Stimulated activated naive CD4-positive, alpha-beta T cell treated with Interleukin-2 at 50 U/mL for 16 hours (primary cell): ENCODE measurements at places on chromosomes 5 and 9.

- no peak for DNase-seq
Observed at GRCh38 chr5:90873033-90873517, 314.5 kb downstream of the ADGRV1 start.

DNA sequence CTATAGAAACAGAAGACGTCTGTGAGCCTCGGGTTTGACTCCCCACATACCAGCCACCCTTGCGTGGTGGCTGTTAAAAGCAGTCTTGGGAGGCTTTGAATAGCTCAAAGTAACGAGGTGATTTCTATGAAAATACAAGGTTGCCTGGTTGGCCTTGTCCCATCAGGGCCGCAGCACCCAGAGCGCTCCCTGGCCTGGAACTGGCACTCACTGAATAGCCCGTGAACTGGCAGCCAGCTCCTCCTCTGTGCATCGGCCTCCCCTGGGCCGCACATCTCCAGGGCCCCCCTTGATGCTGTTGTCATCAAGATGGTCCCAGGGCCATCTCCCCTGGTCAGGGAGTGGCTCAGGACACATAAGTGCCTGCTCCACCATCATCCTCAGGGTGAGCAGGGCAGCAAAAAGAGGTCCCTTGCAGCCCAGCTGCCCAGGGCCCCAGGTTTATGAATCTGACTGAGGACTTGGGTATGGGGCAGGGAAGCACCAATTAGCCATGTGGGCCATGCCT, 144.6 kb upstream of the PPP1R26 start:
- DNase-seq: no peak

DNA sequence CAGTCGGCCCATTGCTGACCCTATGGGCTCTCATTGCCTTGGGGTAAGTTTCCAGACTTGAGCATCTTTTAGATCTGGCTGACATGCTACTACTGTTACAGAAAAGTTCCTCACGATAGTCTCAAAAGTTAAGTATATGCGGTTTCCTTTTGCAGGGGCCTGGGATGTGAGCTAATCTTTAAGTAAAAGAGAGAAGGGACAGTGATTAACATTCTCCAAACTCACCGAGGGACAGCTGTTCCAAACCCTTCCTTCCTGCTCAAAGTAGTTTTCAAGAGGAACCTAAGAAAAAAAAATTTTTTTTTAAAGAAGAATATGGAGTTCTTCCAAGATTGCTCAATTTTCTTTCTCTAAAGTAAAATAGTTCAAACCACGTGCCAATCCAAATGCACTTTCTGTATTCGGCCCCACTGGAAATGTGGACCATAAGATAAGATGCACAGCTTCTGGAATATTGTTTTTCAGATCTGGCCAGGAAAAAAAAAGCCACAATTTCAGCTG, 168.0 kb upstream of the SPRY4 start:
- DNase-seq: no peak

DNA sequence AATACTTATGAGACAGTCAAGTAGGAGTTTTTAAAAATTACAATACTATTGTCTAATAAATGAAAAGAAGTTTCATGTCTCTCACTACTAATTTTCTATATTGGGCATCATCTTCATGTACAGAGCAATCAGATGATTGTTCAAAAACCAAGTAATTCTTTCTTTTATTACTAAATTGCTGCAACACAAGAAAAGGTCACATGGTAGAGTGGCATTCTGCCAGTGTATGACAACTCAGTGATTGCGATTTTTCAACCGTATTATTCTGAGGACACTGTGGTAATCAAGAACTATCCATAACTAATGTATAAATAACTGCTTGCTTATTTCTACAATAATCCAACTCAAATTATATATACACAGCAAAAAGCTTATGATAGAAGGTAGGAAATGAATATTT, 96.7 kb upstream of the GRHPR start:
- DNase-seq: no peak

- DNase-seq: no peak
Observed at GRCh38 chr5:134142052-134142451, 27.6 kb downstream of the TCF7 start.

- no peak for DNase-seq
Observed at GRCh38 chr5:150612405-150612804, 28.1 kb upstream of the SYNPO start.

DNA sequence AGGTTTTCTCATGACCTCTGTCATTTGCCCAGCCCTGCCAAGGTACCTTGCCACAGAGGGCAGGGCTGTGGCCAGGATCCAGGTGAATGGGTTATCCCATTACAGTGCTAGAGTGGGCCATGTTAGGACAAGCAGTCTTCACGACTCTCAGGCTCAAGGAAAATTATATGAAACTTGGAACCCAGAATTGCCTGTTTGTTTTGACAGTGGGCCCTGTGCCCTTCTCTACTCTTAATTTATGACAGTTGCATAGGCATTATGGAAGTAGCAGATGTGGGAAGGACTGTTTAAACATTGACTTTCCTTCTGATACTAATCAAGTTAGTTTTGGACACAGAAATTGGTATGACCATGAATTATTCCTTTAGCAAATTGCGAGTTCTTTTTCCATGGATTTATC, 41.7 kb downstream of the ITGA2 start:
- DNase-seq: no peak

- DNase-seq: no peak
Observed at GRCh38 chr5:137486707-137487106, 12.4 kb downstream of the SPOCK1 start.

DNA sequence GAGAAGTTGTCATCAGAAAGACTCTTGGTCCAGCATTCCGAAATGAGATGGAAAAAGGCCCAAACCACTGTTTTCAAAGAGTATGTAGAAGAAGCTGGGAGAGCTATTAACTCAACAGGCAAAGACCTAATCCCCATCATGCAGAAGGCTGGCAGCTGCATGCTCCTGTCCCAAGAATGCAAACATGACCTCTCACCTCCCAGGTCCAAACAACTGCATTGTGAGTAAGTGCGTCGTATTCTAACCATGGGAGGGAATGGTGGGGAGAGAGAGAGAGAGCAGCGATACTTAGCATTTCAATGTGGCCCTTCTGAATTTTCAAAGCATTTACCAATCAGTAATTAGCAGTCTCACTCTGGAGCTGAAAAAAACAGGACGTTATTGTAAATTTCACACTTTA, 27.6 kb downstream of the TRPC7 start:
- DNase-seq: no peak

- no peak for DNase-seq
Observed at GRCh38 chr5:58746321-58746720, 163.4 kb downstream of the RAB3C start.

DNA sequence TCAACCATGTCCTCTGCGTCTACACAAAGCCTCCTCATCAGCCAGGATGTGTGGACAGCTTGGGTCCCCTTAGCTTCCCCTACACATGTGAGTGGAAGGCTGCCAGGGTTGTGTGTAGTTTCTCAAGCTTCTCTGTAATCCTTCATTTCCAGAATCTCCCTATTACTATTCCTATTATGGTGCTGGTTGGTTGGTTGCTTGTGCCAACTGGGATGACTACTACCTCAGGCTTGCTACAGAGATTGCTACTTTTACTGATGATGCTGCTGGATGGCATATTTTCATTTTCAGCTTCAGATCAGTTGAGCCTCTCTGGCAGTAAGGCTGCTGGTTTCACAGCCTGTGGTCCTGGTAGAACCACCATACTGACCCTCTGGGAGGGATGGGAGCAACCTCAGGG, 39.9 kb downstream of the ATG10 start:
- no peak for DNase-seq

- no peak for DNase-seq
Observed at GRCh38 chr9:16727452-16728136, 142.9 kb downstream of the BNC2 start.

- no peak for DNase-seq
Observed at GRCh38 chr5:148443241-148443640, 59.5 kb downstream of the FBXO38 start.

DNA sequence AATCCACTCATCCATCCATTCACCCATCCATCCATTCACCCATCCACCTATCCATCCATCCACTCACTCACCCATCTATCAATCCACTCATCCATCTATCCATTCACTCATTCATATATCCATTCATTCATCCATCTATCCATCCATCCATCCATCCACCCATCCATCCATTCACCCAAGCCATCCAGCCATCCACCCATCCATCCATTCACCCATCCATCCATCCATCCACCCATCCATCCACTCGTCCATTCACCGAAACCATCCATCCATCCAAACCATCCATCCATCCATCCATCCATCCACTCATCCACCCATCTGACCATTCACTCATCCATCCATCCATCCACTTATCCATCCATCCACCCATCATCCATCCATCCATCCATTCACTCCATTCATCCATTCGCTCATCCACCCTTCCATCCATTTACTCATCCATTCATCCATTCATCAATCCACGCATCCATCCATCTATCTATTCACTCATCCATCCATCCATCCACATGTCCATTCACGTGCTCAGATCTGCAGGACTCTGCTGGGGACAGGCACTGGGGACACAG, 6.6 kb downstream of the SLC9A3 start:
- no peak for DNase-seq

- no peak for DNase-seq
Observed at GRCh38 chr9:91865041-91865440, 85.0 kb downstream of the ROR2 start.

DNA sequence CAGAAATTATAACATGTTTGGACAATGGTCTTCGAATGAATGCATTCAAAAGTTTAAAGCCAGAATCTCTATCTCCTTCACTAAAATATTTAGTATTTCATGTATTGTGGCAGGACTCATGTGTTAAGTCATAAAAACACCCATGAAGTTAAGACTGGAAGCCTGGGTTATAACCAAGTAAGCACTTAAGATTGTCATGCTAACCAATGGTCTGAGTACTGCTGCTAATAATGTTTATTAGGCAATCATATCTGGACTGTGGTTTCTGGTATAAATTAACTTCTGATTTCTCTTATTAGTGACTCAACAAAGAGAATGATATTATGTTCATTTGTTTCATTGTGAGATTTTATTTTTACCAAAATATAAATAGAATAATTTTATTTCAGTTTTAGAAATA, 297.9 kb upstream of the EDIL3 start:
- no peak for DNase-seq

GRCh38 chr9:136740971-136741882, 1.5 kb downstream of the LCN10 start:
- no peak for DNase-seq

DNA sequence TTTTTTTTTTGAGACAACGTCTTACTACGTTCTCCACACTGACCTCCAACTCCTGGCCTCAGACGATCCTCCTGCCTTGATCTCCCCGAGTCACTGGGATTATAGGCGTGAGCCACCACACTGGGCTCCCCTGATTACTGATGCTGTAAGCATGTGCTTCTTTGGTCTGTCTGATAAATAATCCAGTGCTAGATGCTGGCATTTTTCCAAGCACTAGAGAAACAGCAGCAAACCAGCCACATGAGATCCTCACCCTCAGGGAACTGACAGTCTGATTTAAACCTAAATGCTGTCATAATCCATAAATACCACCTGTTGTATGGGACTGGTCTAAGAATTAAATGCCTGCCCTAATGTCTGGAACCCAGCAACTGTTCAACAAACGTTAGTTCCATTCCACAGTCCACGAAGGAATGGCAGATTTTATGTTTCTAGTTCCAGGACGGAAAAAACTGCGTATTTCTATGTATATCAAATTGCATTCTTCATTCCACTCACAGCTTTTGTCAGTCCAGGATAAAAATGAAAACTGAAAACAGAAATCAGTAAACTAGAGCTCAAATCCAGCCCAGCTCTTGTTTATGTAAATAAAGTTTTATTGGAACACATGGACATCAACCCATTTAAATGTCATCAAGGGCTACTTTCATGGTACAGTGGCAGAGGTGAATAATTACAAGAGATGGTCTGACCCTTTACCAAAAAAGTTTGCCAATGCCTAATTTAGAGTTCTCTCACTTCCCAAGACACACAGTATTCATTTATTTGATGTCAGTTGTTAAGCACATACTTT, 20.1 kb downstream of the SLC35D2 start:
- DNase-seq: no peak

DNA sequence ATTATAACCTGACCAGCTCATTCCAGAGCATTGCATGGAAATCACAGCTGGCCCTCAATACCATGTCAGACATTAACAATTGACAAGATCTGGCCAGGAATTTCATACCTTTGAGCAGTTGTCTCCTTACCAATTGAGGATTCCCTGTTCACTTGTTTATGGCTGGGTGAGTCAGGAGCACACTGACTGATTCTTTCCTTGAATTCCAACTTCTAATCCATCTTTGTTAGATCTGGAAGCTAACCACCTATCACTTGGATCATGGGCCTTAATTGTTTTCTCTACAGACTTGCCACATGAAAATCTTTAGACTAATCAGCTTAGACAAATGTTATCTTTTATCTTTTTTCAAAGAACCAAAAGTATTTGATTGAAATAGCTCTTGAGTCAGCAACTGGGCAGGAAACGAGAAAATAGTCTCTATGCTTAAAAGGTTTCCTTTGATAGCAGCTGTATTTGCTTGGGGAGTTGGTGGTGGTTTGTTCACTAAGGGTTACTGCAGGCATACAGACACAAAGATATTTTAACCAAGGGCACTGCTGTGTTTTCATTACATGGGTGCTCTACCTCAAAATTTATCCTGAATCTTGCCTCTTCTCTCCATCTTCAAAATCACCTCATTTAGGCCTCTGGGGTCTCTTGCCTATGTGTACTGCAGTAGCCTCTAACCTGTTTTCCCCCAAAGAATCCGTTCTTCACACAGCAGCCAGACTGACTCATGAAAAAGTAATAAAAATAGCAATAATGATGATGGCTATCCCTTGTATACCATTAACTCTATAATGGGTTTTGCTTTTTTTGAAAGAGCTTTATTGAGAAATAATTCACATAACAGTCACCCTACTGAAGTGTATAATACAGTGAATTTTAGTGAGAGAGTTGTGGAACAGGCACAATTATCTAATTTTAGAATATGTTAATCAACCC, 197.0 kb upstream of the NMUR2 start:
- no peak for DNase-seq

DNA sequence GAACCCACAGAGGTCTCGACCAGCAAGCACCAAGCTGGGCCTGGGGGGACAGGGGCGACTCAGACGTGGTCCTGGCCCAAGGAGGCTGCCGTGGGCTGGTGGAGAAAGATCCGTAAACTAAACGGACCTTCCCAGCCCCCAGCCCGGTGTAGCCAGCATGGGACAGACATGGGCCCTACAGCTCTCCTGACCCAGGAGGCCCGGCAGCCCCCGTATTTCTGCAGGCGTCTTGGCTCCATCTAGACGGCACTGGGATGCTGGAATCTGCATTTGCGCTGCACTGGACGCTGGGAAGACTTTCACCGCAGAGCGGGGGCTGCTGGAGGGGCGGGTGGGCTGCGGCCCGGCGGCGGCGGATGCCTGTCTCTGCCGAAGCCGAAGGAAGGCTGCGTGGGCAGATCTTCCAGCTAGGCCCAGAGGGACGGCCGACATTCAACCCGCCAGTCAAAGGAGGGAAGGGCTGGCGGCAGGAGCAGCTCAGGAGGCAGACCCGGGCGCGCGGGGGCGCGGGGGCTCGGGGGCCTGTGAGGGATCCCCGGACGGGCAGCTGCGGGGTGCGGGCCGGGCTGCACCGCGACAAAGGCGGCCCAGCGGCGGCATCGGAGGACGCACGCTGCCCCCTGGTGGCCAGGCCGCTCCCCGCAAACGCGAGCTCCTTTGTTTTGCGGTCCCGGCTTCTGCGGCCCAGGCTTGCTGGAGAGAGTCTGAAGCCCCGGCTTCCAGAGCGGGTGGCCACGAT, 266.2 kb downstream of the NSG2 start:
- peak; percentile 38 for DNase-seq

- no peak for DNase-seq
Observed at GRCh38 chr5:125370461-125371205, 624.2 kb upstream of the ZNF608 start.

GRCh38 chr9:110638381-110638954, 30.1 kb upstream of the MUSK start:
- DNase-seq: no peak
